ENCODE measurements at places on chromosomes 16 and 17. TPM values are rescaled to one million over a fixed set of nuclear protein-coding genes. Genes with fewer than 3 reads are reported as not detected.
A peak's percentile ranks its signal among the peaks of the same experiment; 100 is the strongest.

Gene ZFP3
- 0.18 TPM for total RNA-seq

Gene LLGL2
- 90.4 TPM for total RNA-seq

Gene KRT27
- not detected for total RNA-seq

Gene GPRC5B
- total RNA-seq, result 138 TPM

Gene SEZ6L2
- total RNA-seq, result 50.8 TPM

Gene LRRC75A
- total RNA-seq, result 9.4 TPM

Gene DYNLRB2
- total RNA-seq, result not detected

Gene IL34
- 4.4 TPM for total RNA-seq

Gene PRR35
- total RNA-seq, result 0.33 TPM

Gene MLKL
- total RNA-seq, result 0.42 TPM

Gene PPY
- 0.59 TPM for total RNA-seq

Gene SHCBP1
- 17.2 TPM for total RNA-seq

Gene TEDC2
- total RNA-seq, result 45.4 TPM

Gene FNDC8
- not detected for total RNA-seq

GRCh38 chr16:66857437-66857836, 13.2 kb downstream of the CA7 start:
- no peak for DNase-seq

GRCh38 chr17:13765701-13766100, 164.0 kb upstream of the HS3ST3A1 start:
- no peak for DNase-seq

GRCh38 chr17:73639932-73640331, 4.3 kb downstream of the SDK2 start:
- DNase-seq, result peak; percentile 23

- no peak for DNase-seq
Observed at GRCh38 chr17:73494950-73495349, 149.3 kb downstream of the SDK2 start.

DNA sequence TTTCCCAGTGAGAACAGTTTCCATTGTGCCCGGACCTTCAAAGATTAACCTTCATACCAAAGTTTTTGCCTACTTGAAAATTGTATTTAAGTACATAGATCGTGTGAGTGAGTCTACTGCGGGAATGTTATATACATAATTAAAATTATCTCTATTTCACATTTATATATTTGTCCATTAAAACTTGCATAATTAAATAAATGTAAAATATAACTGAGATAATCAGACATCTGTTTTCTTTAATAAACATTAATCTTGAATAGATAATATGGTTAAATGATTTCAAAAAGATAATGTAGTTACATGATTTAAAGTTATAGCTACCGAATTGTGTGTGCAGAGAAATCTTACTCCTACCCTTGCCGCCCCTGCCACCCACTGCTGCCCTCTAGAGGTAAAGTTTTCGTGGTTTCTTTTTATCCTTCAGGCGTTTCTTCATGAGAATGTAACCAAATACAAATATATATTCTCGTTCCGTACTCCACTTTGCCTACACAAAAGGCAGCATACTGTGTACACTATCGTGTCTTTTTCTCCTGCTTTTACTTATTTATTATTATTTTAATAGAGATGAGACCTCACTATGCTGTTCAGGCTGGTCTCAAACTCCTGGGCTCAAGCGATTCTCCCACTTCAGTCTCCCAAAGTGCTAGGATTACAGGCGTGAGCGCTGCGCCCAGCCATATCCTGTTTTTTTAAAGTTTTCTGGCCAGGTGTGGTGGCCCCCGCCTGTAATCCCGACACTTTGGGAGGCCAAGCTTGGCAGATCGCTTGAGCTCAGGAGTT, 35.6 kb downstream of the RPA1 start:
- DNase-seq, result no peak

DNA sequence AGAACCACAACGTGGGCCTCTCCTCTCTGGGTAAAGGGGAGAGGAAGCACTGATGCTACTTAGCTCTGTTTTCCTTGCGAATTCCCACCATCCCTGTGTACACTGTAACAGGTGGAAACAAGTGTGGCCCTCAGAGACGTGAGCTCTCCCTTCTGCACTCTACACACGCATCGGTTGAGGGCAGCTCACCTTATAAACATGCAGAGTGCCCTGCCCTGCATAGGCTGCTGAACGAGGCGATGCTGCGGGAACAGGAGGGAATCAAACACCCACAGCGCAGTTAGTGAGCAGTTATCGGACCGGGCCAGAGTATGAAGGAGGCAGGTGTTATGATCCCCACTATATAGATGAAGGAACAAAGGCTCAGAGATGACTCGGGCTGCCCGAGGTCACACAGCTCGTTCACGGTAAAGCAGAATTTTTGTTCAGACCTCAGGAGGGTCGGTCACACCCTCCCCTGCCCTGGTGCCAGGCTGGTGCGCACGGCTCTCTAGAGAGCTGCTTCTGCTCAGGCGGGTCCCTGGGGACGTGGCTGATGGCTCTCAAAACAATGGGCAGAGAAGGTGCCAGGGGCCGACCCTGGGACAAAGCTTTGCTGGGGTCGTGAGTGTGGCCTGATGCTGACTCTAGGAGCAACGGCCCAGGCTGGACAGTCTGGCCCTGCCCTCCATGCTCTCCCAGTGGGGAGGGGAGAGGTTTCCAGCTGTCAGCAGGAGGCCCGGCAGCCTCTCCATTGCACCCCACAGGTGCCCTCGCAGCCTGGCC, 68.5 kb downstream of the RPH3AL start:
- DNase-seq, result no peak

GRCh38 chr16:17804857-17805256, 334.1 kb upstream of the XYLT1 start:
- DNase-seq, result no peak

DNA sequence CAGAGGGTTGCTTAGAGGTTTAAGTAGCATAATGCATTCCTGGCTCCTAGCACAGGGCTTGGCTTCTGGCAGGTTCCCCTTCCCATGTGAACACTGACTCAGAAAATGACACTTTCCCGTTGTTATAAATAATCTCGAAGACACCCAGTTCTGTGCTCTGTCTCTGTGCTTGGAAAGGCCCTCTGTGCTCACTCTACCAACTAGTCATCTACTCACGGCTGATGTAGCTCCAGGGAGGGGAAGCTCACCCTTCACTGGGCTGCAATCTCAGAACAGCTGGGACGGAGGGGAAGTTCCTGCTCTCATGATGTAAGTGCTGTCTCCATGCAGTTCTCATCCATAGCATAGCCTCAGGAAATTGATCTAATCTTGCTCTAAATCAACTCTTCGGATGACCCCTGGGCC, 230.5 kb upstream of the ASIC2 start:
- DNase-seq, result no peak

DNA sequence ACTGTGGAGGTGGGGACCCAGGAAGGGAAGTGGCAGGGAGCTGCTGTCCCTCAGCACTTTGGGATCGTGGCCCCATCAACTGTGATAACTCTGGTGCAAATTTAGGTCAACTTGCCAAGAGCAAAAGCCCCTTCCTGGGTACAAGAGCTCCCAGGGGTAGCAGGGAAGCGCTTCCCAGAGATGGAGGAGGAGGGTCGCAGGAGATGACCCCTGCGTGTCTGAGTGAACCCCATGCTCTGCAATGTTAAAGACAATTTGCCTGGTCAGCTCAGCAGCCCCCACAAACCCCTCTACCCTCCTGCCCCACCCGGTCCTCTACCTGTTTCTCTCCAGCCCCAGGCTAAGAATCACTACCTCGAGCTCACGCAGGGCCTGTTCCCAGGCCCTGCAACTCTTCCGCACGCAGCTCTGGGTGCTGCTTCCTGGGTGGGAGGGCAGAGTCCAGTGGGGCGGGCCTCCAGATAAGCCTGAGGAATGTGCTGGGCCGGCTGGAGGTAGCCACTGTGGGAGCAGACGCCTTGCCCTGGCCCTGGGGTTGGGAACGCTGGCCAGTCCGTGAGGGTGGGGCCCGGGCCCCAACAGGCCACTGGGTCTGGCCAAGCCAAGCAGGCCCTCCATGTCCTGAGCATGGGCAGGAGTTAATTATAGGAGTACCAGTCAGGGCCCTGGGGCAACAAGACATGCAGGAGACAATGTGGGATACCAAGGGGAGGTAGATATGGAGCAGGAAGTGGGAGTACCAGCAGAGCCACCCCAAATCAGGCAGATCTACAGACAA, 6.1 kb downstream of the DOK4 start:
- DNase-seq, result no peak

DNA sequence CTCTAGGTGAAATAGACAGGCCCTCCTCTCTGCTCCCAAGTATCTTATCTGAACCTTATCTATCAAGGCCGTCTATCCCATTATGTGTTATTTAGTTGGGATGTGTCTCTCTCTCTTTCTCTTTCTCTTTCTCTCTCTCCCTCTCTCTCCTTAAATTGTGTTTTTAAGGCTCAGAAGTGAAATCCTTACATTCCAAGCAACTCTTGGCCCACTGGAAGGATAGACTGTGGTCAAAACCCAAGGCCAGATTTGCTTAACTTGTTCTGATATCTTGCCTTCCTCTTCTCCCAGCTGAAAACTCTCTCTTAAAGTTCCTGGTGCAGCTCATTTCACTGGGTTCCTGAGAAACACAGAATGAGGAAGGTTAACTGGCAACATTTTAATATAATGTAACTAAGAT, 14.7 kb downstream of the CDRT4 start:
- no peak for DNase-seq

DNA sequence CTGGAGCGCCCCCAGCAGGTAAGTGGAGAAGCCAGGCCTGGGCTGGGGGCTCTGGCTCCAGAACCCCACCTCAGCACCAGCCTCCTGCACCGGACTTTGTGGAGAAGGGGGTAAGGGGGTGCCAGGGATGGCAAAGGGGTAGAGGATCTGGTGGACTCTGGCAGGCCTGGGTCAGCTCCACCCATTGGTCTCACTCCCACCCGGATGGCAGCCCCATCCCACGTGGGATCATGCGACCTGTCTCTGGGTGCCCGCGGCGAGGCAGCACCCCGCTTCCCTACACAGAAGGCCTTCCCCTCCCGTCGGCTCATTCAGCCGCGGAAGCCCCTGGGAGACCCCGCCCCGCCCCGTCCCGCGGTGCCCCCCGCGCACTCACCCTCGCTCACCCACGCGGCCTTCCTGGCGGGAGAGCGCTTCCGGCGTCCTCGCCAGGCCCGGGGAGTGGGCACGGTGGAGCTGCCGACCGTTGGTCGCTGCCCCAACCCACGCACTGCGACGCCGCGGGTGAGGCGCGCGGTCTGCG, 498 bp upstream of the PLEKHG4 start:
- peak; percentile 53 for DNase-seq

GRCh38 chr17:29716566-29716965, 93.9 kb upstream of the CORO6 start:
- DNase-seq, result no peak

DNA sequence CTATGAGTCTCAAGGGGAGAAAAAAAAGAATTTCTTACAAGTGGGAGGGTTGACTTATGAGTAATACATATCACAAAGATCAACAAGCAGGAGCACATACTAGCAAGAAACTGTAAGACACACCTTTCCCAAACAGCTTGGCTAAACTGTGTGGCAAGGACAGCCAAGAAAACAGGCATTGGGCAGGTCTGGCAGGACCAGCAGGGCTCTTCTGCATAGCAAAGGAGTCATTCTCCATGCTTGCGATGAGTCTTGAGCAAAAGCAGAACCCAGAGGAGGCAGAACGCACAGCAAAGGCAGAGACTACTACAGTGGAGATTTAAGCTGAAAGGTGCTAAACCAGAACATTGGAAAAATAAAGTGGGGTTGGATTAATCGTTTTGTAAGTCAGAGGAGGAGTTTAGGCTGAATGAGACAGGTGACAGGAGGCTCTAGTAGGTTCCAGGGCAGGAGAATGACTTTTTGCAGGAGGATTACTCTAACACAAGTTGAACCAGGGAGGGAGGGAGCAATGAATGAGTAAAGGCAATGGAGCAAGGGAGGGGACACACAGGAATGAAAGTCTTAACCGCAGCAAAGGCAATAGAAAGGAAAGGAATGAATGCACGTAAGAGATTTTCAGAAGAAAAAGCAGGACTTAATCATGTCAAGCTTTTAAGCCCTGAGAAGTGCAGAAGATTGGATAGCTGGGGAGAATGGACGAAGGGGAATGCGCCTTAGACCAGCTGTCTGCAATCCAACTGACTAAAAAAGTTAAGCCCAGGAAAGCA, 2.7 kb downstream of the N4BP1 start:
- DNase-seq, result no peak

GRCh38 chr17:42337442-42337841, 49.1 kb downstream of the STAT5A start:
- no peak for DNase-seq

DNA sequence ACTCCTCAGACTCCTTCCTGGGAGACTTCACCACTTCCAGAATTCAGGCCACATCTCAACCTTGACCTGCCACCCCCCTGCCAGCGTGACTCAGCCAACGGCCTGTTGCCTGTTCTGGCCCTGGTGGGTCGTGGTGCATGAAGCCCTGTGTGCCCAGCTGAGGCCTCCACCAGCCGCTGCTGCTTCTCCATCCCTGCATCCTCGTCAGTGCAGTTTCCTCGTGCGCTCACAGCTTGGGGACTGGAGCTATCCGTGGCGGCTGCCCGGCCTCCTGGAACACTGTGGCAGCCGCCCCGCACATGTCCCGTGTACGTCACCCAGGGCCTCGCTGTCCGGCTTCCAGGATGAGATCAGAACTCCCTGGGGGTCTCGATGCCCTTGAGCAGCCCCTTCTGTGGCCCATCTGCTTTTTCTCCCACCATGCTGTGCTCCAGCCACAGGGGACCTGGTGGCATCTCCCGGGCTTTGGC, 8.0 kb upstream of the TEDC2 start:
- no peak for DNase-seq

- no peak for DNase-seq
Observed at GRCh38 chr17:28127196-28127595, 84.7 kb downstream of the NLK start.

DNA sequence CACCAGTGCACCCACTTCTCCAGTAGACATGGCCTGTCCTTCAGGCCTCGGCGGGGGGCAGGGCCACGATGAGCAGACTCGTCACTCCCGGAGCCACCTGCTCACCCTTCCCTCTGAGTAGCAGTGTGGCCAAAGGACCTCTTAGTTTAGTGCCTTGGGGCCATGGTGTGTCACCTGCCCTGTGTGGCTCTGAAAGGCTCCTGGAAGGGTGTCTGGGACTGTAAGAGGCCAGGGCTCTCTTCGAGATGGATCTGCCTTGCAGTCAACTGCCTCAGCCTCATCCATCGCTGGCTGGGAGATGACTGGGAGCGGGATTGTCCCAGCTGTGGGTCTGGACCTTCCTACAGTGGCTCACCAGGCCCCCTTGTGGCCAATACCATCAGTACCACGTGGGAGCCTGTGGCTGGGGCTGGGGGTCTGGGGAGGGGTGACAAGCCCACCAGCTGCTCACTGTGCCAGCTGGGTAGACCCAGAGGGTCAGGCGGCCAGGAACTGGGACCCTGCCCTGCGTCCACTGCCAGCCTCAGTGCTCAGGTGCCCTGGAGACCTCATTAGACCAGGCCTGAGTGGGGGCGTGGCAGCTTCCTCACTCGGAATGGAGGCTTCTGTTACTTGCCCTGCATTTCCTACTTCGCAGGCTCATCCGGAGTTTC, 133.4 kb downstream of the OR1D5 start:
- DNase-seq, result peak; percentile 92

- DNase-seq, result peak; percentile 91
Observed at GRCh38 chr16:51151961-51152663, 1.0 kb upstream of the SALL1 start.

GRCh38 chr17:69820876-69821473, 254.1 kb upstream of the KCNJ16 start:
- DNase-seq, result no peak

GRCh38 chr17:48123776-48124388, 16.3 kb downstream of the SNX11 start:
- no peak for DNase-seq

- DNase-seq, result no peak
Observed at GRCh38 chr17:38741921-38742410, 6.2 kb downstream of the PCGF2 start.

Data from H9 (cell line).